H54 (cell line): ENCODE measurements at places on chromosomes 11 and 22.

DNA sequence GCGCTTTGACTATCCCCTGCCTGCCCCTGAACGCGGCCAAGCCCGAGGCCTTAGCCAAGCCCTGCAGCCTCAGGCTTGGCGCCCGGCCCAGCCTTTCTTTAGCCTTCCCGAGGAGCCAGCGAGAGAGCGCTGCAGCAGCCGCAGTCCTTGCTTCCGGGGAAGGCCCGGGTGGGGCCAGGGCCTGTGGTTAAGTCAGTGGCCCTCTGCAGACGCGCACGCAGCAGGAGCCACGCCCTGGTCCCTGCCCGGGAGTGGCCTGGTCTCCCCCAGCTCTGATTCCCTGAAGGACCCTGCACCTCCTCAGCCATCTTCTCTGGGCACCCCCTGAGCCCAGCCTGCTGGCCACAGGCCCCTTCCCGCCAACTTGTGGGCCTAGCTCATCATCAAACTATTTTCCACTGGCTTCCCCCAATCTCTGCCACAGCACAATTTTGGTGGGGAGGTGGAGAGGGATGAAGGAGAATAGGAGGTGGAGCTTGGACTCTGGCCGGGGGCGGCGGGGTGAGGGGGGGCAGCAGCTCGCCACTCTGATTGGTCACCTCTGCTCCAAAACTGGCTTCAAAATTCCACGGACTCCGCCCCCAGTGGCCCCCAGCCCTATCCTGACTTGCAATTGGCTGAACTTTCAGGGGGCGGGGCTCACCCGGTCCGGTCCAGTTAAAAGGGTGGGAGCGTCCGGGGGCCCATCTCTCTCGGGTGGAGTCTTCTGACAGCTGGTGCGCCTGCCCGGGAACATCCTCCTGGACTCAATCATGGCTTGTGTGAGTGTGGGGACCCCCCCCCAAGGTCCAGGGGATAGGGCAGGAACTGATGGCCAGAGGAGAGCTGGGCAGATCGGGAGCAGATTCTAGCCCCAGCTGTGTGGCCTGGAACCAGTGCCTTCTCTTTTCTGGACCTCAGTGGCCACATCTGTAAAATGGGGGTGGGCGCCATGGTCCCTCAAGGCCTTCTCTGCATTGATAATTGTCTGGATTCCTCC, at the start of gene LGALS1:
TSS of gene LGALS1 (plus strand) at position 686 of the 979 bp plus-strand sequence. CDS start at position 753, 67 bp downstream.
- peak; percentile 77 for DNase-seq

GRCh38 chr11:45331839-45332238, 45.7 kb upstream of the SYT13 start:
- DNase-seq = no peak

- DNase-seq = peak; percentile 18
These were observed 5.4 kb downstream of the TNRC6B start for GRCh38 chr22:40183029-40183581.

DNA sequence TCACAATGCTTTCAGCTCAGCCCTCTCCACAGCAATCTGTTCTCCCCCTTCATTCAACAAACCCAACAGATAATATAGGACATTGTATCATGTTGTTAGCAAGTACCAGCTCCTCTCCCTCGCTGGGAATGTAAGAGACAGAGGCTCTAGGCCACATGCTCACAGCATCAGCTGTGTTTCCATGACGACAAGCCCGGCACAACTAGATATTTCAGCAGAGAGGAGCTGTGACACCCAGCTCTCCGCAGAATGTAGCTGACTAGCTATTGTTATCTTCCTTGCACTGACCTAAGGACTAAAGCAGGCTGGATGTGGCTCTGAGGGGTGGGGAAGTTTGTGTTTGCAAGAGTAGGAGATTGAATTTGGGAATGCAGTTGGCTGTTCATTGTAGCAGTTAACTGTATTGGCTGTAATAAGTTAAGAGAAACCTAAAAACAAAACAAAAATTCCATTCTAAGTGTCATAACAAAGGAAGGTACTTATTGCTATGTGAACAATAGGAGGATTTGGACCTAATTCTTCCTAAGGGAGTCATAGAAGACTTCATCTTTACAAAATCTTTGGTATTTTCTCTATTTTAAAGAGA, 28.0 kb upstream of the RRAS2 start:
- DNase-seq = no peak

- DNase-seq = no peak
These were observed 18.5 kb upstream of the MPZL2 start for GRCh38 chr11:118282606-118283005.

DNA sequence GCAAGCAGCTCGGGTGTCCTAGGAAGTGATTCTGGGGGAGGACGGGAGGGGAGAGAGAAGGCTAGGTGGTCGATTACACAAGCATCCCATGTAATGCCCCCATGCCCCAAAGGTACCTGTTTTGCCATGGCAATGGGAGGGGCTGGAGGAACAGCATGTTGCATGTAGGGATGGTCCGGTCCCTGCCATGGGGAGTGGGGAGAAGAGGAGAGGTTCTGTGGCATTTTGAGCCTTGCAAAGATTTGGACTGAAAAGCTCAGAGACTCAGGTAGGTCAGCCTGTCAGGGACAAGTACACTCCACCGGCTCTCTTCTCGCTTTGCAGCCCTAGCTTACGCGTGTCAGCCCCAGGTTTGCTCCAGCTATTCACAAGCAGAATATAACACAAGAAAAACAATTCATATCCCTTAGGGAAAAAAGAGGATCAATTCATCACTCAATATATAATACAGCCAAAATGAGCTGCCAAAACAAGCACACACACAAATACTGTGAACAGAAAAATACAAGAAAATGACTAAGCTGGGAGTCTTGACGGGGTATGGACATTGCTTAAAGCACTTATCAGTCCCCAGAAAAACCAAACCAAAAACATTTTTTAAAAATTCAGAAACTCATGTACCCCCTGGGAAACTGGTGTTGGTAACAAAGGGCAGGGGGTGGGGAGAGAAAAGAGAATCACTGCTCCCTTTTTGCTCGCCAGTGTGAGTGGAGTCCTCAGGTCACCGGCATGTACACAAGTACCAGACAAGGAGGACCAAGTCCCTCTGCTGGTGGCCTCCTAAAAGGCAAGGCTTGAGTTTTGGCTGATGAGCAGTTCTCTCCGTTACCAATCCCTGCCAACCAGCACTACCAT, 21.6 kb downstream of the APOL5 start:
- no peak for DNase-seq

DNA sequence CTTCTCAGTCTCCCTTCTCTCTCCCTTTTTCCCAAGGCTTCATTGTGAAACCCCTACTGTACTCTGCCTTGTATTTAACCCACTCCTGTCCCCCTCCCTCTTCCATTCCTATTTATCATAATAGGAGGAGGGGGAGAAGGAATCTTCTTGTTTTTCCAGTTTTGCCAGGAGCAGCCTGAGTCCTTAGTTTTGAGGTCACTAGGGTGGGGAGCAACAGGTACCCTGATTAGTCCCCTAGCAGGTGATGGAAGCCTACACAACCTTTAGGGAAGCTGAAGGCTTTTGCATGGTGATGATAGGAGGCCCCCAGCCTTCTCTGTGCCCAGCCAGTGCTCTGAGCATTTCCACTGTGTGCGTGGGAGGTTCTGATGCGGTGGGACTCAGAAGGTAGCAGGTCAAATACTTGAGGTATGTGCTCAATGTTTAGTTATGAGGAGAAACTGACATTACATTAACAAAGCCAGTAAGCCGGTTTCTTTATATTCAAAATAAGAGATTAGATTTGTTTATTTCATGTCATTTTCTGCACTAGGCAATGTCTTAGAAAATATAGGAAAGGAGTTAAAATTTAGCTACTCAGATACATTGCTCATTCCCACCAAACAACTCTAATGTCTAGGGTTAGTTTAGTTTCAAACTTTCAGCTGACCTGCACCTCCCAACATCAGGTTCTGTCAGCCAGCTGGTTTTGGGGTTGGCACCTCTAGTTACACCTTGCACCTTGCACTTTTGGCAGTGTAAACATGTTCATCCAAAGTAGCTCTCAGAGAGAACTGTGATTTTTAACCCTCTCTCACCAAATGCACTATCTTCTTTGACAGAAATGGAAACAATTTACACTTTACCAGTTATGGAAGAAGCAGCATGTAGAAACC, 26.0 kb downstream of the PARVA start:
- DNase-seq = no peak

DNA sequence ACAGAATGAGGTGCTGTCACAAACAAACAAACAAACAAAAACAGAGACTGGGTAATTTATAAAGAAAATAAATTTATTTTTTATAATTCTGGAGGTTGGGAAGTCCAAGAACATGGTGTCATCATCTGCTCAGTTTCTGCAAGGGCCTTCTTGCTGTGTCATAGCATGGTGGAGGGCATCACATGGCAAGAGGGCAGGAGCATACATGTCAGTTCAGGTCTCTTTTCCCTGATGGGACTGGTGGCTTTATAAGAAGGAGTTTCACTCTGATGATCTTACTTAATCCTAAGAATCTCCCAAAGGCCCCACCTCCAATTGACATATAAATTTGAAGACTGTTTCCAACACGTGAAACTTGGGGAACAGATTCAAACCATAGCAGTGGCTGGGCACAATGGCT, 135.7 kb downstream of the NECTIN1 start:
- no peak for DNase-seq

- no peak for DNase-seq
These were observed 24.4 kb upstream of the RFPL3 start for GRCh38 chr22:32333141-32333768.

- no peak for DNase-seq
These were observed 13.6 kb upstream of the SLC25A18 start for GRCh38 chr22:17549655-17550054.

- no peak for DNase-seq
These were observed 169.4 kb upstream of the BDNF start for GRCh38 chr11:27869701-27870100.

- DNase-seq = peak; percentile 71
These were observed 22.0 kb downstream of the CELSR1 start for GRCh38 chr22:46515208-46516111.

DNA sequence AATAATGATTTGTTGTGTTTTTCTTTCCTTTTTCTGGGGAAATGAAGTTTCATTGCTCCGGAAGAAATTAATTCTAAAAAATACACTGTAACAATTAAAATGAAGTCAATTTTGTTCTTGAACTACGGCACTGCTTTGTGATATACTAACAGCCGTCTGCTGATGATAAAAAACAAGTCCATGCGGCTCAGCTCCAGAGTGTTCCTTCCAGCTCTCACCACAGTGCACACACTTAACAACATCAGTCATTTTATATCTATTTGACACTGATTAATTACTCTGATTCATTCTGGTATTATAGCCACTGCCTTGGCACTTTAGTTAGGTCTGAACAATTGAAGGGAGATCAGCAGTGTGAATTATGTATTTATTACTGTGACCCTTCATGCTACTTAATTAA, 97.4 kb upstream of the SLC6A5 start:
- no peak for DNase-seq

DNA sequence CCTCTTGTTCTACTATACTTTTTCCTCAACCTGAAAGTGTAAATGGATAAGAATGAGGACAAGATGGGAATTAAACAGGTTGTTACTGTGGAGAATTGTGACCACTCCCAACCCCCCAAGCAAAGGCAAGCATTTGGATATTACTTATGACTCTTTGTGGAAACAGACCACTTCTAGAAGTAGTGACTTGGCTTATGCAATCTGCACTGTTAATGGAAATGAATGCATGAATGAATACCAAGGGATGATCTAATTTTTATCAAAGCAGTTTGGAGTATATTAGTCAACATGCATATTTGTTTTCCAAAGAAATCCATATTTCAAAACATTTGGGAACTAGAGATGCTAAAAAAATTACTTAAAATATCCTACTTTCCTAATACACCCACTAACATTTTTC, 35.3 kb downstream of the AMOTL1 start:
- no peak for DNase-seq

GRCh38 chr11:888310-889212, 22.0 kb downstream of the CHID1 start:
- no peak for DNase-seq

GRCh38 chr22:16854631-16855030, 29.4 kb upstream of the XKR3 start:
- DNase-seq = no peak

- DNase-seq = no peak
These were observed 162.5 kb downstream of the SWAP70 start for GRCh38 chr11:9826390-9826789.

DNA sequence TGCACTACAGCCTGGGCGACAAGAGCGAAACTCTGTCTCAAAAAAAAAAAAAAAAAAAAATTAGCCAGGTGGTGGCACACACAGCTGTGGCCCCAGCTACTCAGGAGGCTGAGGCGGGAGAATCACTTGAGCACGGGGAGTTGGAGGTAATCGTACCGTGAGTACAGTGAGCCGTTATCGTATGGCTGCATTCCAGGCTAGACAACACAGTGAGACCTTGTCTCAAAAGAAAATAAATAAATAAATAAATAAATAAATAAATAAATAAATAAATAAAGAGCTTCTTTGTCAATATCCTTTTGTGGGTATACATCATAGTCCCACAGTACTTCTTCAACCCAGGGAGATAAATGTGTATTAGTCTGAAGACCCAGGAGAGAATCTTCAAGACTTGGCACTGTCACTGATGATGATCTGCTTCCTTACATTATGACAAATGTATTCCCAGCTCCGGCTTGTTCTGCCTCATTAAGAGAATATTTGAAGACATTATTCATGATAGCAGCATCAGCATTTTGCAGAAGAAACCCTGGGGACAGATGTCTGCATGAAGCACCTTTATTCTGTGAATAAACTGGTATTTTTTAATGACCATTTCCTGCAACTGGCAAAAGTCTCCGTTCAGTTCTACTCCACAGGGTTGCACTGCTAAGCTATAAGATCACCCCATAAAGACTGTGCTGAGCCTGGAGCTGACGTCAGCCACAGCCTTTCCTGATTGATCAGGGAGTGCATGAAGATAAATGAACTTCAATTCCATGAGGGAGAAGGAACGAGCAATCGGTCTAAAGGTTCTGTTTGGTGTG, 1.6 kb upstream of the ACY3 start:
- no peak for DNase-seq

GRCh38 chr11:118763041-118763440, 27.9 kb downstream of the DDX6 start:
- no peak for DNase-seq

- no peak for DNase-seq
These were observed 61.7 kb upstream of the CHRNA10 start for GRCh38 chr11:3732671-3733436.

GRCh38 chr11:65454311-65454695, 31.7 kb downstream of the NEAT1 start:
- DNase-seq = no peak

DNA sequence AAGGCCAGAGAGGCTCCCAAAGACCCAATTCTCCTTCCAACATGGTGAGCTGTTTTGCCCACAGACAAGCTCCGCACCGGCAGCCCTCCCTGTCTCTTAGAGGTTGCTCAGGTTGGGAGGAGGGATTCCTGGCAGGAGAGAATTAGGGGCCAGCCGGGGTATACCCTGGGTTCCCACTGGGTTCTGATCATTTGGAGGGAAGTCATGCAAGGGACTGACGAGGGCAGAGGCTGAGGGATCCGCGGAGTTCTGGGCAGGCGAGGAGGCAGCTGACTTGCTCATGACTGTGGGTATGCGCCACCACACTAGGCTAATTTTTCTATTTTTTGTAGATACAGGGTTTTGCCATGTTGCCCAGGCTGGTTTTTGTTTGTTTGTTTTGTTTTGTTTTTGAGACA, 4.6 kb downstream of the ST3GAL4 start:
- DNase-seq = no peak
